ENCODE measurements at places on chromosomes 5 and 9.

- DNase-seq, result no peak
Measured at GRCh38 chr9:131633491-131634031, 88.2 kb downstream of the PRRT1B start.

GRCh38 chr5:72065751-72066255 is 41.5 kb upstream of the MAP1B start:
- DNase-seq, result no peak

DNA sequence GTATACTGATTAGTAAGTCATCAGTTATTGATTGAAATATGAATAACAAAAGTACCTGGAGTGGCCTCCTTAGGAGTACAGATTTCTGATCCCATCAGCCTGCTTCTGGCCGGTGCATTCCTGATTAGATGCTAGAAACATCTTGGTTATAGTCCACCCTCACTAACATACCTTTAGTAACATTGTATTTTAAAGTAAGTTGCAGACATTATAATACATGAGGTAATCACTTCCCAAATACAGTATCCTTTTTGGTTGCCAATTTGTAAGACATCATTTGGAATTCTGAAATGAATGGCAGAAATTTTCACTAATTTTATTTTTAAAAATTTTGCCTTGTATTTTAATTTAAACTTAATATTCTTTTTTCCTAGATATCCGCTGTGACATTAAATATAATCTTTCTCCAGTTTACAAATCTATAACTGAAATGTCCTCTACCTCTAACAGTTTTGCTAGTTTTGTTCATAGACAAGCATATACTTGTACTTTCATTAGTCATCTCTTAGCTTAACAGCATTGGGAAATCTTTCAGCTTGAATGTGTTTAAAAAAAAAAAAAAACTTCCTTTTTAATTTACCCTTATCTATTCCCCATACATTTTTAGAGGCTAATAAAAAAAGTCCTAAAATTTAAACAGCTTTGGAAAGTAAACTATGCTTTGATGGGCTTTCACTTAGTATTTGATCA is 178.9 kb downstream of the XRCC4 start:
- no peak for DNase-seq

DNA sequence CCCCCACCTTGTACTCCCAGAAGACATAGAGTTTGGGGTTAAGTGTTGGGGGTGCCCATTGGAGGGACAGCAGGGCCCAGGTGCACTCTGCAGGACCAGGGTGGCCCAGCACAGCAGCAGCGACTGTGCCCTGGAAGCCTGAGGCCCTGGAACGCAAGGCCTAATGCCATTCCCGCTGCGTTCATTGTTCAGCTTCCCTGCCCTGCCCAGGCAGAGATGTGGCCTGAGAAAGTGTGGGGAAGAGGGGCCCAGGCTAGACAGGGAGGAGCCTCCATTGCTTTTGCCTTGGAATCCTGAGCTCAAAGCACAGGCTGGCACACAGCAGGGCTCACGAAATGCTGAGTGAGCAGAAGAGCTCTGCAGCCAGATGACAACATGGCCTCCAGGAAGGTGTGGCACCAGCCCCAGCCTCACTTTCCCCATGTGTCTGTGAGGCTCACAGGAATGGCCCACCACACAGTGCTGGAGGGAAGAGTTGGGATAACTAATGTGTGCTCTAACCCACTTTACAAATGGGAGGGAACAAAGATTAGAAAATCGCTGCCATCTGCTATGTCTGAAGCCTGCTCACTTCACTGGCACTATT is 19.4 kb downstream of the S1PR3 start:
- DNase-seq, result no peak

- DNase-seq, result no peak
Measured at GRCh38 chr5:154031937-154032489, 6.7 kb downstream of the FAM114A2 start.

- no peak for DNase-seq
Measured at GRCh38 chr5:110751902-110752762, 13.3 kb downstream of the SLC25A46 start.

- DNase-seq, result no peak
Measured at GRCh38 chr5:129904102-129904666, at the start of gene CHSY3. CHSY3 (plus strand) TSS chr5:129904465.

GRCh38 chr5:6302684-6303083 is 75.7 kb downstream of the MED10 start:
- DNase-seq, result no peak

- DNase-seq, result no peak
Measured at GRCh38 chr9:134429007-134429406, 102.8 kb downstream of the RXRA start.

DNA sequence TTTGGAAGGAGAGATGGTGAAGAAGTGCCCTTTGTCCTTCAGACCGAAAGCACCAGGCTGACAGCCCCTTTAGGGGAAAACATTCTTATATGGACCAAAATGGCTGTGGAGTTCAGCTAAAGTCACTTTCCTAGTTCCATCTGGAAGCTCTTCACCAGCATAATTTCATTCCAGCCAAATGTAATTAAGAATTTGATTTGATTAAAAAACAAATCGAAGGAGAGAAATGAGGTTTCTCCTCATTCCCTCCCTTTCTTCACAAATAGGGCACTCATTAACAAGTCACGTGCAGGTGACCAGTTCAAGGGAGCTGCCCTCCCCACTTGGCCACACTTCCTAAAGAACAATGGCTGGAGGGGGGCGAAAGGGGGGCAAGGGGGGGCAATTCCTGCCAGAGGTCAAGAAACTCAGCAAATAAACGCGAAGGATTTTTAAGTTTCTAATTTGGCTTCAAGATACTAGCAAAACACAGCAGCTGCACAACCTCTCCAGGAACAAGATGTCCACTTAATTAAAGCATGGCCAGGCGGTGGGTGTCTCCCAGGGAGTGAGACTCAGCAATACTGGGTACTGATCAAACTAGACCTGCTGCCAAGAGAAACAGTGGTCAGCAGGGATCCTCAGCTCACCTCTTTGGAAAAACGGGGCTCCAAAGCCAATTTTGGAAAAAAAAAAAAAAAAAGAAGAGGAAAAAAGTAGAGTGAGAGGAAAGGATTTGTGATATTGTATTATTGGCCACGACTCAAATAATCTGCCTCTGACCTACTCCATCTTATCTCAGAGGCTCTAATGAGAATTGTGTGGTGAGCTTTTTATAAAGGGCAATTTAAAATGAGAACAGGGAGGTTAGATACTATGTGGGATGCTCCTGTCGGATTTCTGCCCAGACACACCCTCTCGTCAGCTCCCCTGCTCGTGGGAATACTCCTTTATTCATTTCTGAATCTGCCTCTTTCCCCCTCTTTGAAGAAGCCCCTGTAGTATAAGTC is 254.3 kb downstream of the ZSWIM6 start:
- DNase-seq, result no peak

DNA sequence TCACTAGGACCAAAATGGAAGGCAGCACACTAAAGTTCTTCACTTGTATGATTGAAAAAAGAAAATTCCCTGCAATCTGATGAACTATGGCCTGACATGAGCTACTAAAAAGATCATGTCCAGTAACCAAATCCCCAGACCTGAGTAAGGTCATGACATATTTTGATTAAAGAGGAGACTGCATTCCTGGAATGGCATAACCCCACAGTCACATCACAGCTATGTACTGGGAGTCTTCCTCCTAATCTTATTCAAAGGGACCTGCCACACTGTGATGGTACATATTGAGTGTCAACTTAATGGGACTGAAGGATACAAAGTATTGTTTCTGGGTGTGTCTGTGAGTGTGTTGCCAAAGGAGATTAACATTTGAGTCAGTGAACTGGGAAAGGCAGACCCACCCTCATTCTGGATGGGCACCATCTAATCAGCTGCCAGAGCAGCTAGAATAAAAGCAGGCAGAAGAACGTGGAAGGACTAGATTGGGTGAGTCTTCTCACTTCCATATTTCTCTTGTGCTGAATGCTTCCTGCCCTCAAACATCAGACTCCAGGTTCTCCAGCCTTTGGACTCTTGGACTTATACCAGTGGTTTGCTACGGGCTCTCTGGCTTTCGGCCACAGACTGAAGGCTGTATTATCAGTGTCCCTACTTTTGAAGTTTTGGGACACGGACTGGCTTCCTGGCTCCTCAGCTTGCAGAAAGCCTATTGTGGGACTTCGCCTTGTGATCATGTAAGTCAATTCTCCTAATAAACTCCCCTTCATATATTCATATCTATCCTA is 345.0 kb downstream of the TMEM38B start:
- DNase-seq, result no peak

GRCh38 chr9:73183428-73183827 is 31.8 kb downstream of the ANXA1 start:
- no peak for DNase-seq

All from activated naive CD4-positive, alpha-beta T cell (primary cell).